Activated T-helper 17 cell treated with anti-CD3 and anti-CD28 coated beads, Interleukin-2, amount 50 U/mL, for 72 hours (primary cell): ENCODE measurements at places on chromosomes 12 and 14.

GRCh38 chr14:50031602-50032313 is 84.6 kb downstream of the VCPKMT start:
- ATAC-seq: no peak

- no peak for ATAC-seq
Measured at GRCh38 chr14:21106498-21107282, 5.8 kb downstream of the TMEM253 start.

DNA sequence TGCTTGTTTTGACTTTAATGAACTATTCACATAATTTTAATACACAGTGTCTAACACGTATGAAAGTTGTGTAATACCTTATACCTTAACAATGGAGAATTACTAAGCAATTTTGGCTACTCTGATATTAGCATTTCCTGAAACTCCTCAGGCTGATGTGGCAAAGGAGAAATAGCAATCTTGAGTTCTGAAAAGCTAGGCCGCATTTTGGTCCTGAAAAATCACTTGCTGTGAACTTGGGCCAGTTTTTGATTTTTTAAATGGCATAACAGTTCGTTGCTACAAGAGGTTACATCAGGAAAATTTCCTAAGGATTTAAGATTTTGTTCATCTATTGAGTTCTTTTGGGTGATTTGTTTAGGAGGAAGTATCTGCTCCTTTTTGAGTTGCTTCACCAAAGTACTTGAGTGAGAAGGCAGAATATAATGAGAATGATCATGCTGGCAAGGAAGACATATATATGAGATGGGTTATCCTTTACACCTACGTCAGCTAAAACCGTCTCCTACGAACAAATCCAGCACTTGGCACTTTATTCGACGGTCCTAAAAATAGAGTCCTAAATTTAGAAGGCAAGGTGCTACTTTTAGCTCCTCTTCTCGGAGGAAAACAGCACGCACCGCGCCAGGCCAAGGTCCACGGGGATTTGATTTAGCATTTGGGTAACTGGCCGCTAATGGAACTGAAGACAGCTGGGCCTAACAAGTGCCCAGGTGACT is 32.2 kb downstream of the MIA2 start:
- ATAC-seq: no peak

GRCh38 chr12:62714181-62714773 is 220.7 kb downstream of the PPM1H start:
- no peak for ATAC-seq

DNA sequence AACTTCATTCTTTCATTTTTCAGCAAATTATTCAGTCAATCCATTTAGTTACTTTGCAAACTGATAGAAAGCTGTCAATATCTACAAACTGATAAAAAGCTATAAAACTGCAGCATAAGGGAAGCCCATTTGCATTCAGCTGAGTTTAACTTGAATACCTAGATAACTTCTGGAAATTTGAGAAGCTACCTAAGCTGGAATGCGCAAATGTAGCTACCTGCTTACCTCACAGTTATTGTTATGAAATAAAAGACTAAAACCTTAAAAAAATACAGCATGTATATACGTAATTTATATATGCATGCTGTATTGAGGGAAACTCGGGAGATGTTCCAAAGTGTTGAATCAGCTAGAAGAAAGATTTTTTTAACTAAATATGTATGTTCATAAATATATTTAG is 94.4 kb downstream of the SYT1 start:
- ATAC-seq: no peak

- no peak for ATAC-seq
Measured at GRCh38 chr12:16473610-16474326, 126.3 kb downstream of the MGST1 start.

GRCh38 chr14:81480741-81481140 is 52.9 kb downstream of the SEL1L start:
- no peak for ATAC-seq

- peak; percentile 91 for ATAC-seq
Measured at GRCh38 chr12:103279444-103279843, 216.3 kb downstream of the C12orf42 start.

DNA sequence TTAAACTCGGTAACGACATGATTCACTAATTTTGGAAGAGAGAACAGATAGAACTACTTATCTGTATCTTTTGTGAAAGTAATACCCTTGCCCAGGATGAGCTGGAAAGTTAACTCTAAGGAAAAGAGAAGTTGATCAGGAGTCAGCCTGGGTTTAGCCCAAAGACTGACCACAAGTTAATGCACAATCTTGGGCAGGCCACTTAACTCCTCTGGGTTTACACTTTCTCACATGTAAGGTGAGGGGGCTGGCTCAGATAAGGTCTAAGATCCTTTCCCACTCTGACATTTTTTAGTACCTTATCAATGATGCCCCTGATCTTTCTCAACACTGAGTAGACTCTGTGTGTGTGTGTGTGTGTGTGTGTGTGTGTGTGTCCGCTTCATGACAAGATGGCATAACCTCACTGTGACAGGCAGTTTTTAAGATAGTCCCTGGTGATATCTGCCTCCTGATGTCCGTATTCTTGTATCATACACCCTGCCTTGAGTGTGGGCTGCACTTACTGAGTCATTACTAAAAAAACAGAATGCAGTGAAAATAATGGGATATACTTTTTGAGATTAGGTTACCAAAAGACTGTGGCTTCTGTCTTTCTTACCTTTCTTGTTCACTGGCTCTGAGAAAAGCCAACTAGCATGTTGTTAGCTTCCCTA is 56.2 kb upstream of the CCDC198 start:
- ATAC-seq: no peak

GRCh38 chr12:57179331-57180086 is 32.1 kb upstream of the LRP1-AS start:
- no peak for ATAC-seq

DNA sequence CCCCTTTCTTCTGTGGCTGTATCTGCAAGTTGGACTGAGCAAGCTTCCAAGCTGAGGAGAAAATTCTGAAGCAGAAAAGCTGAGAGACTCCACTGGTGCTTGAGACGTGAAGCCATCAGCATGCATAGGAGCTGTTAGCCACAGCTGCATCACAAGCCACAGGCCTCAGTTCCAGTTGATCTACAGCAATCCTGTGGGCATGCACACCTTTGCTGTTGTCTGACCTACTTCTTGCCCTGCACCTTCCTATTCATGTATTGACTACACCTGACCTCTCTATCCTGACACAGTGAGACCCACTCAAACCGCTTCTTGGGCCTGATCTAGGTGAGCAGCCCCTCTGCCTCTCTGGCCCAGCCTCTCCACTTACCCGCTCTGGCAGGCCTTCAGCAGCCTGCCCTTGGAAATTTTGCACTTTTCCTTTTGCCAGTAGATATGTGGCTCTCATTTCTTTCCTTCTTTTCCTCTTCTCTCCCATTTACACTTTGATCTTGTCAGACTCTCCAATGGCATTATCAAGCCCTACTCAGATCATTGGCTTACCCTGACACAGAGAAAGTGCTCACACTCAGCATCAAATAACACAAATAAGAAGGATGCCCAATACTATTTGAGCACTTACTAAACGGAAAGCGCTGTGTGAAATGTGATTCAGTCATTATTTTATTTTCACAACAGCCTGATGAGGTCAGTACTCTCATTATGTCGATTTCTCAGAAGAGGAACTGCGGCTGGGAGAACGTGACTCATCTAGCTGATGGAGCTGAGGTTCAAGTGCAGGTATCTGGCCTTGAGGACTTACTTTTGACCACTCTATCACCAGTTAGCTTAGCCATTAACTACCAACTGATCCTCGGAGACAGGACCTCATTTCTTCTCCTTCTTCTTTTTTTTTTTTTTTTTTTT is 21.9 kb upstream of the PTGR2 start:
- ATAC-seq: peak; percentile 91

DNA sequence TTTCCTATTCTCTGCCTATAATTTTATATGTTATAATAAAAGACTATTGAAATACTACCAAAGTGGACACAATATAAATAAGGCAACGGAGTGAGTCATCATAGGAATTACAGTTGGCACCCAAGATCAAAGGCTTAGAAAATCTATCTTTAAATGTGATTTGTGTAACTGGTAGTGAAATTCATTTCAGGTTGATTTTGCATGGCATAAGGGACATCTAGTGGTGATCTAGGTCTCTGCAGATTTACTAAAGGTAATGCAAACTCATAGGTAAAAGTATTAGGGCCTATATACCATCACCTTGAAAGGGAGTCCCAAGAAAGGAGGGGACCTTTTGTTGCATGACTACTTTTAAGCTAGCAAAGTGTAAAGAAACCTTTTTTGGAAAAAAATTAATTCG is 527.2 kb downstream of the NRXN3 start:
- no peak for ATAC-seq

GRCh38 chr14:92589213-92589852 is 75.8 kb downstream of the RIN3 start:
- ATAC-seq: no peak

DNA sequence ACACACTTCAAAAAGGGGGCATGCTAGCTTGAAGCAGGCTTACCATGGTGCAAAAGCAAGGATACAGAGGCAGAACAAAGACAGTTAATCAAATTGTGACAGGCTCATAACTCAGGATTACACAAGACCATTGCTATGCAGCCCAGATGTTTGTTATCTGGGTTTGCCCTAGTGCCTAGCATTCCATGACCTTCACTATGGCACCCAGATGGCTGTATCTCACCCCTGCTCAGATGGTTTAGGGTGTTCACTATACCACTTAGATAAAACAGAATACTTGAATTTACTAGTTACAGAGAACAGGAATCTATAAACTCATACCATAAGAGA is 56.2 kb downstream of the SDR9C7 start:
- no peak for ATAC-seq

DNA sequence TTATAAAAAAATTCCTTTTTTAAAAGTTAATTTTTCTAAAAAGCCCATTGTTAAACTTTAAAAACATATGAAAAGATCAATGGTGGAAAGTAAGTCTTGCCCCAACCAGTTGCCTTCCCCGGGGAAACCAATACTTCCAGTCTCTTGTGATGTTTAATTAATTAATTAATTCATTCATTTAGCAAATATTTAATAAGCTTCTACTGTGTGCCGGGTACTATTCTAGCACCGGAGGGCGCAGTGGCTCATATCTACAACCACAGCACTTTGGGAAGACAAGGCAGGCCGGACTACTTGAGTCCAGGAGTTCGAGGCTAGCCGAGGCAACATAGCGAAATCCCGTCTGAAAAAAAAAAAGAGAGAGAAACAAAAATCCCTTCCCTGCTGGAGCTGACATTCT is 87.4 kb downstream of the HECTD4 start:
- ATAC-seq: no peak

DNA sequence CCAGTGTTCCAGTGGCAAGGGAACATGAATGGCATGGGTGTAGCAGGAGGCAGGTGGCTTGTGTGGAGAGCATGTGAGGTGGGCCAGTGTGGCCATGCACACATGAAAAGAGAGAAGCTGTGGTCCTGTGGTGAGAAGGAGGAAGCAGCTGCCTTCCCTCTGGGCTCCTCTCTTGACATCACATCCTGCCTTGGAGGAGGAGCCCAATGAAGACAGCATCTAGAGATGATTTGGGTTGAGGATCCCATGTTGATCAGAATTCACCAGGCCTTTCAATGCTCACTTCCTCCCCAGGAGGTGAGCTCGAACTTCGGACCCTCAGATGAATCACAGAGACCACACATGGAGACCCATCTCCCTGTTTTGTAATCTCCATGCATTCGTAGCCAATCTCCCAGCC is 82.6 kb downstream of the LRRC74A start:
- ATAC-seq: peak; percentile 56

- ATAC-seq: no peak
Measured at GRCh38 chr12:65566751-65567150, 257.5 kb upstream of the HMGA2 start.

DNA sequence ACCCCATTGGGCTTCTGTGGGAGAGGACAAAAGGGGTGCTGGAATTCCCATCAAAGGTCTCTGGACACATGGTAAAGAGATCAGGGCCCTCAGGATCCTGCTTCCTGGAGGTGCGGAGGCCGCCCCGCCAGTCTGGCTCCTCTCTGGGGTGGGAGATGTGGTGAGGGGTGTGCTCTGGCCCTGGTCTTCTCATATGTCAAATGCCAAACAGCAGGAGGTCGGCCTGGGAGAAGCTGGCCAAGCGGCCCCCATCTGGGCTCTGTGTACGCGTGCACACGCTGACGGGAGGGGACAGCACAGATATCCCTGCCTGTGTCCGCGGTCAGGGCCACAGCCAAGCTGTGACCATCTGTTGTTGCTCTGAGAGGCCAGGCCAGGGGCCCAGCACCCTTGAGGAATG is 14.1 kb downstream of the FIGNL2 start:
- ATAC-seq: no peak

GRCh38 chr14:89504091-89504490 is 87.1 kb upstream of the FOXN3 start:
- no peak for ATAC-seq
